NCI-H2081 (cell line): ENCODE measurements at places on chromosomes 2 and 18.

GRCh38 chr2:9693646-9694045 is 62.8 kb upstream of the YWHAQ start:
- no peak for DNase-seq

GRCh38 chr2:123953846-123954245 is 71.2 kb upstream of the CNTNAP5 start:
- peak; percentile 15 for DNase-seq

GRCh38 chr2:158079672-158080071 is 22.0 kb upstream of the UPP2 start:
- DNase-seq: peak; percentile 0

GRCh38 chr18:3479978-3480509 is 30.1 kb downstream of the TGIF1 start:
- no peak for DNase-seq

GRCh38 chr18:1993866-1994265 is 577.4 kb downstream of the METTL4 start:
- DNase-seq: no peak

DNA sequence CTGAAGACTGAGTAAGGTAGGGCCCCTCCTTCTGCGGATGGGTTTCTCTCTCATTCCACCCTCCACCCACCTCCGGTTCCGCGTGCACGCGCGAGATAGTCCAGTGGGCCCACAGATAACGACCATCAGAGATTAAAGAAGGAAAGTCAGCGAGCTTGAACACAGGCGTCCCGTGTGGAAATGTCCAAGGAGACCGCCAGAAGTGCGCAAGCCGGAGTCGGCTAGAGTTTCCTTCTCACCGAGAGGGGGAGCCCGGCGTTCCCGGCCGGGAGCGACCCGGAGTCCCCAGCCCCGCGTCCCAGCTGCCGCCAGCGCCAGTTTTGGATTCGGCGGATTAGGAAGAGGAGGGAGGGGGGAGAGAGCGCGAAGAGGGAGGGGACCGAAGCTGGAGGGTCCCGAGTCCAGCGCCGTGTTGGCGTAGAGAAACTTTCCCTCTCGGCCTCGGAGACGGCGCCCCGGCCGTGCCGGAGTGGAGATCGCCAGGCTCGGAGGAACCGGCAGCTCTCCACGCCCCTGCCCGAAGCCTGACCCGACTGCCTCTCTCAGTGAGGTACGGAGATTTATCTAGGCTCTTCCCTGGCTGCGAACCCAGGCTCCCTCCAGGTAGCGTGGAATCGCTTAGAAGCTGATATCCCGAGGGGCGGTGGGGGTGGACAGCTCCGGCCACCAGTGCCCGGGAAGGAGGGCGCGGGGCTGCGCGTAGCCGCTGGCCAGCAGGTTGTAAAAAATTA is at the start of gene GULP1:
TSS of gene GULP1 (plus strand) at position 258 of the 731 bp plus-strand sequence. CDS start 185,829 bp downstream, outside the sequence.
- DNase-seq: peak; percentile 76

GRCh38 chr2:230668184-230668938 is 44.3 kb upstream of the CAB39 start:
- no peak for DNase-seq

- DNase-seq: no peak
Measured at GRCh38 chr2:208872591-208872990, 466.0 kb downstream of the PTH2R start.

- no peak for DNase-seq
Measured at GRCh38 chr2:145007960-145008263, 488.0 kb upstream of the ZEB2 start.

DNA sequence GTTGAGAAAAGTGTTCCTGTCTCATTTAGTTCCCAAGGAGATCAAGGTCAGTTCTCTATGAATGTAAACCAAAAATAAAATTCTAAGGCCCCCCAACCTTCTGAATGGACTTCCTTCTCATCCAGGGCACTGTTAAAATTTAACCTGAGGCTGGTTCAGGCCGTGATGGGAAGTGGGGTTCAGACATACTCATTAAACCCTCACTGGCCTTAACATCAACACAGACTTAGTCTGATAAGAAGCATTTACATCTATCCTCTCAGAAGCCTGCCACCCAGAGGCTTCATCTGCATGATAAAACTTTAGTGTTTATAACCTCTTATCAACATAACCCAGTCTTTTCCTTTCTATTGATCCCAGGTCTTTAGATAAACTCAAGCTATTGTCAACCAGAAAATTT is 22.4 kb downstream of the ITSN2 start:
- no peak for DNase-seq

DNA sequence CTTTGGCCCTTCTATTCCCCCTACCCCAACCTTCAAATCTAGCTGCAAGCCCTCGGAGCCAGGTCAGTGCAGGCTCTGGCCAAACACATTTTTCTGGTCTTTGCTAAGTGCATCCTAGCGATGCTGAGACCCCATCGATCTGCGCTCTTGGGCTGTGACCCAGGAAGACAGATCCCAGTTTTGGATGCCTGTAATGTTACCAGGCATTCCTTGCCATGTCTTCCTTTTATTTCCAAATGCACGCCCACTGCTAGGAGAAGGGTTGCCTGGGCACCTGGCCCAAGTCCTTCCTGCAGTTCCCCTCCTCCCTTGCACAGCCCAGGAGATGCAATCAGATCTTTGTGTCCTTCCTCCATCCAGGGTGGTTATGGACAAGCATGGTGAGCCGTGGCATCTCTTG is 124.6 kb downstream of the TPGS2 start:
- DNase-seq: no peak

DNA sequence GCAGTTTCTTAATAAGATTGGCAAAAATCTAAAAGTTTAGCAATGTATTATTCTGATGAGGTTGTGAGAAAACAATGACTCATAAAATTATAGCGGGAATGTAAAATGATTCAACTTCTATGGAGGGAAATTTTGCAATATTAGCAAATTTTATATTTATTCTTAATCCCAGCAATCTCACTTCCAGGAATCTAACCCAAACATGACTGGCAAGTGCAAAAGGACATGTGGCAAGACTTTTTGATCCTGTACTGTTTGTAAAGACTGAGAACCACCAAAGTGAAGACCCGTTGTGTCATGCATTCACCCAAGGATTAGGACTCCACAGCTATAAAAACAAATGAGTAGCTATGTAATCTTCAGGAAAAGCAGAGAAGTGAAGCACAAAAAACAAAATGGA is 234.8 kb upstream of the KYNU start:
- no peak for DNase-seq

DNA sequence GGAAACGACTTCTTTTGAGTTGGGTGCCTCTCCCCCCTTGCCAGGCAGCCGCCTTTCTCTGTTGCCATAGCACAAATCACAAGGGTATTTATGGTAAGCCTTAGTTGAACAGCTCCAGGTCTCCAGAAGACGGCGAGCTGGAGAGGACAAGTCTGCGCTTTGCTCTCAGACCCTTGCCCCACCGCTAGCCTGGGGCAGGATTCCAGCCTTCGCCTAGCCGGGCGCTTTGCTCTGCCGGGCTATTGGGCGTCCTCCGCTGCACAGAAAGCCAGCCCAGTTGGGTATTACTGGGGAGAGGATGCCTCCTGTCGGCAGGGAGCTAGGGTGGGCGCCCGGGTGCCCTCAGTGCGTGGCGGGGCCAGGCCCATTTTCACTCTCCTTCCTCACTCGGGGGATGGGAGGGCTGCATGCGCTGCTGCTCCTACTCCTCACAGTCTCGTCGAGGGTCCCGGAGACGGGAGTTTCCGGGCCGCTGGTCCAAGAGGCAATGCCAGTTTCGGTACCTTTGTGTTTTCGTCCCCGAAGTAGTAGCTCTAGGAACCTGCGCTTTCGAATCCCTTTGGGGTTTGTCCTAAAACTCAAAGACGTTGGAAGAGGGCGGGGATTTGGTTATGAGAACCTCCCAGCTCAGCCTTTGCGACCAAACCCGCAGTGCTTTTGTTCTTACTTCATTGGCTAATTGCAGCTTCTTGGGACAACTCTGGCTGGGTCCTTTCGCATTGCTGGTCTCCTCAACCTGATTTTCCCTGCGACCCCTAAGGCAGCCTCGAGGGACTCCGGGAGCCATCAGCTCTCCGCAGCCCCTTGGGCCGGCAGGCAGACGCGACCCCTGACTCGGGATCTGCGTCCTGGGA is 3.6 kb upstream of the DLX2 start:
- DNase-seq: no peak

DNA sequence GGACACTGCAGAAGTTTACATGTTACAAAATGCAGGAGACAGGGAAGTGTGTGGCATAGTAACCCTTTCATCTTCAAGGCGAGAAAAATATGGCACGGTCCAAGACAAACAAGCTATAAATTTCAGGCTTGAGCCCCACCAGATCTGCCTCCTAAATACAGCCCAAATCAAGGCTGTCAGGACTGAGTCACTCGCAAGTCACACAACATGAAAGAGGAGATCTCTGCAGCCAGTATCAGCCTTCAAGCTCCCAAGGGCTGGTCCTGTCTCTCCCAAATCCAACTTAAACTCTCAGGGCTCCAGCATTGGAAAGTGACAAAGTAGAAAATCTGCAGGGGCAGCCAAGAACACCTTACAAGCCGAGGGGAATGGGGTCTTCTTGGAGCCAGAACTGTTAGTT is 106.3 kb upstream of the GATA6 start:
- DNase-seq: no peak

DNA sequence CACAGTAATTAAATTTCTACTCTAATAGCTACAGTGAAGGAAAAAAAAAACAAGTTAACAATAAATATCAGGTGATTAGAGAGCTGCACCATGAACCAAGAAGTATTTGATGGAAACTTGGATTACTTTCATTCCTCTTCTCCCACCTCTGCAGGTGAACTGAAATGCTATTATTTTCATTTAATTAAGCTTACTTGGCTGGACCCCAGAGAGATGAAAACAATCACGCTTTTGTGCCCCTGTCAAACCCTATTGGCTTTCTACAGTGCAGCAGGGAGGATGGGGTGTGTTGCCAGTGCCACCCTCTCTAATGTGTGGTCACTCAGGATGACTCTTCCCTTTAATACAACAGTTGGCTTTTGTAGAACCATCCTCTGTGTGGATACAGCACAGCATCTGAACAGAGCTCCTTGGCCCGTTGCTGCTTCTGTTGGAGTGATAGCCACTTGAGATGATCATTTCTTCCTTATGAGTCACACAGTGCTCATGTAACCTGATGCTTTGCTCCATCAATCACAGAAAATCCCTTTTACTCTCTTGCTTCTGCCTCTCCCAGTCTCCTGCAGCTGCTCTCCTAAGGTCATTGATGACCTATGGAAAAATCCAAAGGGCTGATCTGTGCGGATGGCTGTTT is 5.5 kb upstream of the ARL4C start:
- peak; percentile 39 for DNase-seq

DNA sequence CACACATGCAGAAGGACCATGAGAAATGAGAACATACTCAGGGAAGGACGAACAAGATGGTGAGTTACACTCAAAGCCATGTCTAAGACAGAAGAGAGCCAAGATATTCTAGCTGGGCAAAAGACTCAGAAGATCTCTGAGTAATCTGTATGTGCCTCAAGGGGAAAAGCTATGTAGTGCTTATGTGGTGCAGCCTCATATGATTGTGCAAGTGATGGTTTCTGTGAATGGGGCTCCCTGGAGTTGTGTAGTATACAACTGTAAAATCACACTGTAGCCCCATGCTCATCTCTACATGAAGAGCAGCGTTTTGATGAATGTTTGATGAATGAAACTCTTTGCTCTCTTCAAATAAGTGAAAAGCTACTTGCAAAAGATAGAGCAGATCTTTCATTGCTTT is 57.5 kb downstream of the OSR1 start:
- DNase-seq: no peak

GRCh38 chr18:25819746-25820363 is 270.6 kb downstream of the SS18 start:
- DNase-seq: no peak

DNA sequence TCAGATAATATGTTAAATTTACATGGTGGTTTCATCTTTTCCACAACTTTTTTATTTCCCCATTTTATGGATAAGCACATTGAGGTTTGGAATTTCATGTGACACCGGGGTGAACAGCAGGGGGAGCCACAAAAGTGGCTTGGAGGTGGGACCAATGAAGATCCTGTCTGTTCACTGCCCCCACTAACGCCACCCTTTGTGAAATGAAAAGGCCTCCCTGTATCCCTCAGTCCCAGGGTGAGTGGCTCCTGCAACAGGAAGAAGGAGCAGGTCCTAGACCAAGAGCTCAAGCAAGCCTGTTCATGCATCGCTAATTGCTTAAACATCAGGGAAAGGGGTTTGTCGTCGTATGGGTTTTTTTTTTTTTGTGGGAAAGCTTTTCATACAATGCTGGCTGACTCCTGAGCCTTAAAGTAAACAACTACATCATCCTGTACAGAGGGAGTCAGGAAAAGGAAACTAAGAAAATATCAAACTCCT is 267.8 kb upstream of the EPAS1 start:
- DNase-seq: no peak

- no peak for DNase-seq
Measured at GRCh38 chr2:114631146-114631545, 188.7 kb downstream of the DPP10 start.

DNA sequence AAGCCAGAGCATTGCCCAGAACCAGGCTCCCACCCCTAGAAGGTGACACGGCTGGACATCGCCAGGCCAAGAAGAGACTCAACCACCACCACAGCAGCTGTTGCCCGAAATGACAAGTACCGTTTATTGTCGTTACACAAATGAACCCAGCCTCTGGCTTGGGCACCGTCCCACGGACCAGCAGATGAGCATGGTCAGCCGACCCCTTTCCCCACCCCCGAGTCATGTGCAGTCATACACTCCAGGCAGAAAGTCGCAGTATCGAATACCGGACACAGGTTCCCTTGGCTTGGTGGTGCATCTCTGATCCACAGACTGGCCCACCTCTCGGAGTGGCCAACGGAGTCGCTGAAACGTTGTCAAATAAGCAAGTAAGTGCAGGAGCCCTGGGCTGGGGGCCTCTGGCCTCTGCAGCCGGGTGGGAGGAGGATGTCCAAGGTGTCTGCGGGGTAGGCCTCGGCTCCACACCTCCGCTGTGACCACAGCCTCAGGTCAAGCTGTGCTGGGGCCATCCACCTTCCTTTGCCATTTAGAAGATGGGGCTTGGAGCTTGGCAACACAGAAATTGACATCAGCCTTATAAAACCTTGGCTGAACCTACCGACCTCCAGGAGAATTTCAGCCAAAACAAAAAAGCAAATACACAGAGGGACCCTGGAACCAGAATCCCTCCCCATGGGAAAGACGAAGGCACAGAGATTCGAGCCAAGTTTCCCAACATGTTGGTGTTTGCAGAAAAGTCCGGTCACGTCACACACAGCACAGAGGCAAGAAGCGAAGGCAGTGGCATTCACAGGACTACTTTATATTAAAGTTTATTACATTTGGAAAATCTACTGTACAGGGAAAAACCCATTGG is 24.0 kb downstream of the SDC1 start:
- no peak for DNase-seq

- no peak for DNase-seq
Measured at GRCh38 chr18:61694236-61694635, 198.6 kb downstream of the RNF152 start.
